ENCODE measurements at places on chromosomes 12 and 14. TPM values are rescaled to one million over a fixed set of nuclear protein-coding genes. Genes with fewer than 3 reads are reported as not detected.

DNA sequence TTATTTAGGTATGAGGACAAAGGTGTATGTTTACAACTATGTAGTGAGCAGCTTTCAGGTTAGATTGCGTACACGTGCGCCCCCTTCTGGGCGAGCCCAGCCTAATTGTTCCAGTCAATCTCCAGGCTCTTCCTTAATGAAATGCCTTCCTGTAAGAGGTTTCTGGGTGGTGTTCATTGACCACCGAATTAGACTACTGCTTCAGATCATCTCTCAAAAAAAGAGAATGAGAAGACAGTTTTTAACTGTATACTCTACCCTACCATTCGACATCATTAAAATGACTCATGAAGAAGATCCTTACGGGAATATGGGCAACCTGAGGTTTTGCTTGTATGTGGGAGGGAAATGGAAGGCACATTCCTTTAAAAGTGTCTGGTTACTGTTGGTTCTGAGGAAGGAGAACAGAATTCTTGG is 2.1 kb downstream of the LUM start:
- DNase-seq: peak; percentile 66

DNA sequence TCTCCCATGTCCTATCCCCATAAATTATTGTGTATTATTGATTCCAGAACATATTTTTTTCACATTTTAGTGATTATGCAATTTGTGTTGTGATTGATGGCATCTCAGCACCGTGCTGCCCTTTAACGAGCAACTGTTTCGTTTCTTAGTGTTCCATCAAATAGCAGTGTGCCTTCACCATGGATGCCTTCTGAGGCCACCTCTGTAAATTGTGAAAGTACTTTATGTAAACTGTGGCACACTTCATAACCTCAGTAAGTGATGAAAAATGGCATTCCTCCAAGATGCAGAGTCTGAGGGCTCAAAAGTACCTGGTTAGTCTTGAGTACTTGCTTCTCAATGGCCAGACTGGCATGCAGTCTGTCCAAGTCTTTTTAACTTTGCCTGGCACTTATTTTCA is 8.2 kb downstream of the CHST11 start:
- no peak for DNase-seq

GRCh38 chr12:38711054-38711453 is 194.3 kb downstream of the CPNE8 start:
- no peak for DNase-seq

GRCh38 chr12:13233830-13234641 is 37.5 kb downstream of the EMP1 start:
- peak; percentile 60 for DNase-seq

DNA sequence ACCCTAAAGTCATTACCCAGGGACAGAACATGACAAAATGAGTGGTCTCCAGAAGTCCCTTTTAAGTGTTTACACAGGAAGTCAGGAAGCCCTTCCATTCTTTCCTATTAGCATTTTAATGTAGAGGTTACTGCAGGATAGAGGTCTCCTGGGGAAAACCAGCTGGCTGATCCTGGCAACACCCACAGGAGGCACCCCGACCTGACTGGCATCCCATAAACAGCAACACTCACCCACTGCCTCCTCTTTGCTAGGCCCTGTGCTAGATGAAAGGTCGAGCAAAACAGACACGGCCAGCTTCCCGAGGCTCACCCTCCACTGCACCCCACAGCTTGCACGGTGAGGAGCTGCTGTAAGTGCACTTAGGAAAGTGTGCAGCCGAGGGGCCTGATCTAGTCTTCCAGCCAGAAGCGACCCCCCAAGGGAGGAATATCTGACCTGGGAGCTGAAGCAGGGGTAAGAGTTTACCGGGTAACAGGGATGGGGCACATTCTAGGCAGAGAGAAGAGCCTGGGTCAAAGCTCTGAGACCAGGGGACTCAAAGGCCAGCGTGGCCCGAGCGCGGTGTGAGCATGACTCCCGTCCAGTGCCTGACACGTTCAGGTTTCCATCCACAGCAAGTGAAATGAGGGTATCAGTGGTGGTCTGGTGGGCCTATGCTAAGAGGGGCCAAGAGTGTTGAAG is 9.0 kb downstream of the DAZAP2 start:
- DNase-seq: no peak

- no peak for DNase-seq
These were observed 6.8 kb upstream of the AEBP2 start for GRCh38 chr12:19432309-19433170.

DNA sequence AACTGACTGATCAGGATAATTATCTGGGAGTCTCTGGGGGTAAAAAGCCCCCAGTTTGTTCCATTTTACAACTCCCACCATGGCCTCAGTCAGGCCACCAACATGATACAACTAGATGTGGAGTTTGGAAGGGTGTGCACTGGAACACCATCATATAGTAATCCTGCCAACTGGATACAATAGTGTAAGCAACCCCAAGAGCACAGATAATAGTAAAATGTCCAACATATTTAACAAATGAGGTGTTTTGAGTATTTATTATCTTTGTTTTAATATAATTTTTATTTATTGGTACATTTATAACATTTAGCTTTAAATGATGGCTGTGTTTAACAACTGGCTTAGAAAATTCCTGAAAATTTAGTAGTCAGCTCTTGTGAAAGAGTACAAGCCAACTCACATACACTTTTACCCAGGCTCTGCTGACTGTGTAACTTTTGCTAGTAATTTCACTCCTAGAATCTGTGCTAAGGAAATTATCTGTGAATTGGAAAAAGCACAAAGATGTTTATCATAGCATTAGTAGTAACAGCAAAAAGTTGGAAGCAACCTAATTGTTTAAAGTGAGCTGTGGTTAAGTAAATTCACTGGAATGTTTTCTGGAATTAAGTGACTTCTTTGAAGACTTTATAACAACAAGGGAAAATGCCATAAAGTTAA is 196.8 kb downstream of the RAD51B start:
- DNase-seq: no peak

GRCh38 chr14:103480595-103480994 is 42.0 kb downstream of the CKB start:
- no peak for DNase-seq

DNA sequence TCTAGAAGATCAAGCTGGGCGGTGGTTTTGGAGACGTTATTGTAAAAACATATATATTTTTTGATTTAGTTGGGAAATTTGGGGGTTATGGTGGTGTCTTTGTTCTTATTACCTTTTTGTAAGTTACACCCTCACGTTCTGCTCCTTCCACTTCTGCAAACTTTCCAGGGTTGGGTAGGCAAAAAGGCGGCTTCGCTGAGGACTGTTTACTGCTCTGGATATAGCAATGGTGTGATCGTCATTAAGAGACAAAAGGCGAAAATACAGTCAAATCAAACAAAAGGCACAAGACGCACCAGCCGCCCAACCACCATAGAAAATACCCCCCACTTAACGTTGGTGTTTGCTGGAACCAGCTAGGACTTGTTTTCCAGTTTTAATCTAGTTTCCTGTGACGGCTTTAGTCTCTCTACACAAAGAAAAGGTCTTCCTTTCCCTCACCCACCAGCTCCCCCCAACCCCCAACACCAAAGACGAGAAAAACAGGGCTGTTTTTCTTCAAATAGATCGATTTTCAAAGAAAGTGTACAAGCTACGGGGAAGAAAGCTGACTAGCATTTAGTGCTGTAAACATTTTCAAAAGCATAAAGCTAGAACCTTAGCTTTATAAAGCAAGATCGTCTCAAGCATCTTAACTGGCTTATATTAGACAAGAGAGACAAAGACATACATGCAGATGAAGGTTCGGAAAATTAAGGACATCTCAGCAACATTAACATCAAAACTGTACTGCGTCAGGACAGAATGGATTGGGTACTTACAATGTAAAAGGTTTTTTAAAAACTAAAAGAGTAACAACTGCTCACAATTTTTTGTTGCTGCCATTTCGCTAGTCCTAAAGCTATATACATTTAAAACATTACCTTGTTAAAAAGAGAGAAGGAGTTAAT is 2.0 kb upstream of the SETD1B start:
- DNase-seq: peak; percentile 54

The SLIRP gene
- total RNA-seq: 1,732 TPM

The GAS2L3 gene
- 38.0 TPM for total RNA-seq

The SERPINA5 gene
- total RNA-seq: 0.33 TPM

The SLC35F4 gene
- not detected for total RNA-seq

The ALG10 gene
- total RNA-seq: 6.7 TPM

The CLEC4C gene
- total RNA-seq: not detected

The FAM181A gene
- not detected for total RNA-seq

The HOTAIR gene
- total RNA-seq: 2.2 TPM

Measured in Daoy (cell line).